ACHN (cell line): ENCODE measurements at places on chromosomes 6 and 20.
A peak's percentile ranks its signal among the peaks of the same experiment; 100 is the strongest.

- no peak for DNase-seq
Measured at GRCh38 chr6:38774929-38775707, 60.0 kb downstream of the DNAH8 start.

DNA sequence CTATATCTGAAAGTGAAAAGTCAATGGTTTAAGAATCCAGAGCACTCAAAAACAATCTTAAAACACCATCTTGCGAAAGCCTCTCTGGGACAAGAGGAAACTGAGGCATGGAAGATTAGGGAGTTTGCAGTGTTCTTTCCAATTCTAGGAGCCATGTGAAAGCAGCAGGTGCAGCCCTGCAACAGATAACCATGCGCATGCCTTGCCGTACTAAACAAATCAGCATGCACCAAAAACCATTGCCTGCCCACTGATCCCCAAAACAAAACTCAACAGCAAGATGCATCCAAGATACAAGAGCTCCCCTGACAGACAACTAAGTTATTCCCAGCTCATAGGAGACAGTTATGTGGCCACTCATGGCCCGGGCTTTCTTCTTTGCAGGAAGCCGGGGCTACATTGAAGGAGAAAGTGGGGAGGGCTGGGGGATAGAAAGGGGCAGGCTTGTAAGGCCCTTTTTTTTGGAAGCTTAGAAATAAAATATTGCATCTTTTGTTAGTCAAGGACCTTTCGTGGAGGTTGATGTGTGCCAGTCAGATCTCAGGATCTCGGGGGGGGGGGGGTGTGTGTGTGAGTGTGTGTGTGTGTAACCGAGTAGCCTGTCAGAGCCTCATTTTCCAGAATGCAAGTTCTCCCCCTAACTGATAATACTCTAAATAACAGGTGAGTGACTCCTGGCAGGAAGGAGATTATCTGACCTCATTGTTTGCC is 178.4 kb downstream of the MBOAT1 start:
- DNase-seq = no peak

DNA sequence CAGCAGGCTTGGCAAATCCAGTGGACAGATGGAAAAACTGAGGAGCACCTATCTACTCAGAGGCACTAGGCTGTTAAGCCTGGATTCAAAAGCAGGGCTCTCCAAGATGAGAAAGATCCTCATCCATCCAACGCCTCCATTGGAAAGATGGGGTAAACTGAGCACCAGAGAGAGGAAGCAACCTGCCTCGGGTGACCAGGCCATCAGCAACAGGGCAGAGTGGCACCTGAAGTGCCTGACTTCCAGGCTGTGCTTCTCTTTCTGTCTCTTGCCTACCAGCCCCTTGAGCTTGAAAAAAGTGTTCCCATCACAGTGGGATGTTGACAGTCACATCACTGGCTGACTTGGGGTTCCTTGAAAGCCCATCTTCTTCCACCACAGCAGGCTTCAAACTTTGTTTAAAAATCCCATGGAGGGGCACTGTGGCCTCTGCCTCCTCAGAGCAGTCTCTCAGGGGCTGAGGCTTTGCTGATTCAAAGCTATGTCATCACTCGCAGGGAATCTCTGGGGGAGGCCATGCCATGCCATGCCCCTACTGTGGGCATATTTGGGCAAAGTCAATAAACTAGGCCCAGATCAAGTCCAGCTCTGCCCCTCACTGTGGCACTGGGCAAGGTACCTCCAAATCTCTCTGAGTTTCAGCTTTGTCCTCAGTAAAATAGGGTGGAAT is 44.8 kb upstream of the TGM2 start:
- DNase-seq = no peak

DNA sequence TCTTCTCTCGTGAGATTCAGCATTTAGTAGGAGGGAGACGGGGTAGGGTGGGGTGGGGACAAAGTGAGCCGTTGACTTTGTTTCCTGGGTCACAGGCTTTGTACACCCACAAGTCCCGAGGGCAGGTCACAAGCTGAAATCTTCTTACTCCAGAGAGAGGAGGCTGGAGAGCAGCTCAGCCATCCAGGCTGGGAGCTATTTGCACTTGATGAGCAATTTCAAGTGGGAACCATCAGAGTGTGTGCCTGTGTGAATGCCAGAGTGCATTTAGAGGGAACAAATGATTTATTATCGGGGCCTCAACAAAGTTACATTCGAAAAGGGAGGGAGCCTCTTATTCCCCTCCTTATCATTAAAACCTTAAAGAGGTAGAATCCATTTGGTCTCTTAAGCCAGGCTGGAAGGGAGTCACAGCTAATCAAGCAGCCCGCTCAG is 155.7 kb upstream of the JARID2 start:
- no peak for DNase-seq

- DNase-seq = peak; percentile 47
Measured at GRCh38 chr6:64012351-64013001, 376.9 kb downstream of the PHF3 start.

GRCh38 chr6:111541026-111541681 is 58.1 kb upstream of the REV3L start:
- DNase-seq = no peak

DNA sequence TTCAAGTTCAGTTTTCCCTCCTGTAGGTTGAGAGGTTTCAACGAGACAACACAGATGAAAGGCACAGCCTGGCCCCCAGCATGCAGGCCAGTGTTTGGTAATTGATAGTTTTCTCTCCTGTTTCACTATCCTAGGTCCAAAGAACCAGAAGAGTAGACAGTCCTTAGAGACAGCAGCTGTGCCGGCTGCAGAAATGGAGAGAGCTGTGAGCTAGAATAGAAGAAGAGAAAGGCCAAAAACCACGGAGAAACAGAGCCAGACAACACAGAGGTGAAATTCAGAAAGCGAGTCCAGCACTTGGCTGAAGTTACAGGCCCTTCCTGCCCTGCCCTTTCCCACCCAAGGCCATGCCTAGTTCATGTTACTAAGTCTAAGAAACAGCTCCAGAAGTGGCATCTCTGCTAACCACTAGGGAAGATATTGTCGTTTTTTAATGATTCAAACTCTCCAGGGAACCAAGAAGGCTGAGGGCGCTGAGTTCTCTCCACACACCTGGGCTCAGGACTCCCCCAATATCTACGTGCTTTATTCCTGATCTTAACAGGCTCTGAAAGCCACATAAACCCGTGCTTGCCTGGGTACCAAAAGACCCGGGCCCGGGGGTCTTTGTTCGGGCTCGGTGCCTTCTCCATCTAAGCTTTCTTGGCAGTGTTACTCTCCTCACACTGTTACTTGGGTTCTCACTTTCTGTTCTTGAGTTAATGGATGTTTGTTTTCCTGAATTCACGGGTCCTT is 16.5 kb upstream of the RBPJL start:
- DNase-seq = no peak

DNA sequence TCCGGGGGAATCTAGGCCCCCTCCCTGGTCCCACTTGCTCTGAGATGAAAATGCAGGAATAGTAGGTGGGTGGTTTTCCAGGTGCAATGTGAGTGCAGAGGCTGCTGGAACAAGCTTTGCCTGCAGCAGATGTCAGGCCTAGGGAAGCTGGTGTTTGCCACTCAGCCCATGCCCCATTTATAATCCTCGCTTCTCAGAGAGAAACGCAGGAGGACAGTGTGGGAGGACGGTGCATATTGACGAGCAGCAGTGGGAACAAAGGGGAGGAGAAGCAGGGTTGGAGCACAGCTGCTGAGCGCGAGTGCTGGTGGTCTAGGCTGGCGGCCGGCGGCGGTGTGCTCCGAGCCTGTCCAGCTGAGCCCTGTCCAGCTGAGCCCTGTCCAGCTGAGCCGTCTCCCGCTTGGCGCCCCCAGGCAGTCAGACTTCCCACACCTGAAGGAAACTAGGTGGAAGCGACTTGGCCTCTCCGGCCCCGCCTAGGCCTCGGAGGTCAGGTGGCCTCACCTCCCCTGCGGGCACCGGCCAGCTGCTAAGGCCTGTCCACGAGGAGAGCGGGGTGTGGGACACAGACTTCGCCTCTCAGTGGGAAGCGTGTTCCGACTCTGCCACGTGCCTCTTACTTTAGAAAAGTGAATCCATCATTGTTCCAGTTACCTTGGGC is 49.7 kb upstream of the FRMD1 start:
- DNase-seq = no peak

DNA sequence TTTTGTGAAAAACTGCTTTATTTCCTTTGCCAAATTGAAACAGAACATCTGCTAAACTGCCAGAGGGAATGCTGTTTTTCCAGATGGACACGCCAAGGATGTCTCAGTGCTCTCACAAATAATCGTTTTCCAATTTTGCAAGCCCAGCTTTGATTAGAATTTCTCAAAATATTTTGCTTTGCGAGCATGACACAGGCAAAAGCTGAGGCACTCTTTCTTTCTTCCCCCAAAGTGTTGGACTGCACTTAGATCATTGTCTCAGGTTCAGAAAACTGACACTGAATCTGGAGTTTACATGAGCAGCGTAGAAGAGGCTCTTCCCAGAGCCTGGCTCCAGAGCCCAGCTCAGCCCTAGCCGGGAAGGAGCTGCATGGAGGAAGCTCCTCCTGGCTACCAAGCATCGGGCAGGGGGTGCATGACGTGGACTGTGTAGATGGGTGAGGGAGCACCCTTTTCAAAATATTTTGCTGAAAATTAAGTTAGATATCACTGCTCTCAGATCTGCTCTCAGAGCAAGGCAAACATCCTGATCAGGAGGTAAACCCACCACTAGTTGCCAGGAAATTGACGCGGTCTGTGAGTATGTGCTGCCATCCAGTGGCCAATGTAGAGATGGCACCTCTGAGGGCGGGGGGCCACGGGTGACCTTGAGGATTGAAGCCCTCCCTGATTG is 107.5 kb downstream of the SLC22A3 start:
- DNase-seq = peak; percentile 33

DNA sequence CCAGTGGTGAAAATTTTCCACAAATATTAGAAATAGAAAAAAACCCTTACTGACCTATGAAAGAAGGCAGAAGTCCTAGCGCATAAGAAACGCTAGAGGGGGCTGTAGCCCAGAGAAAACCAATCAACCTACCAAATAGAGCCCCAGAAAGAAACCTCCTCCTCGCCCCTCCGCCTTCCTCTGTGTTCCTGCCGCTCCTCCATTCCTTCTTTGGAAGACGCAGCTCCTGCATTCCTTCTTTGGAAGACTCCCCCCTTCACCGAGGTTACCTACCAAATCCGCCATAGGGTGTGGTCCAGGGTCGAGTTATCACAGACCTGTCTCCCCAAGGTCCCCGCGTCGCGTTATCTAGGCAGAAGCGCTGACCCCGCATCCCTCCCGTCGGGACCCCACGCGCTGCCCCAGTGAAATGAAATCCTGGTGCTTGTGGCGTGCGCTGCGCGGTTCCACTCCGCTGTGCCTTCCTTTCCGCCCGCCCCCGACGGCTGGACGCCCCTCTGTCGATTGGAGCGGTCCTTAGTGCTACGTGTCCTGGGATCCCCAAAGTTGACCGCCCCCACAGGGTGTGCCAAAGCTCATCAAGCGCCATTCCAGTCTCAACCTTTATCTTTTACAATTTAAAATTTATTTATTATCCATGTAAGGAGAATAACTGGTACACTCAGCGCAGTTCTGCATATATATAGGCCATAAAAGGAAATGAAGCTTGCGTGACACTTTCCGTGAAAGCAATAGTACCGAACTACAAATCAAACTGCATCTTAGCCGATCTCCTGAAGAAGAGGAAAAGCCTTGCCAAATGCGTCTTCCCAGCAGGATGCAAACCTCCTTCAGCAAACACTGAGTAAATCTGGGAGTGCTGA is 13.0 kb downstream of the RPP21 start:
- DNase-seq = peak; percentile 63
